ENCODE measurements at places on chromosomes 2 and 18.

DNA sequence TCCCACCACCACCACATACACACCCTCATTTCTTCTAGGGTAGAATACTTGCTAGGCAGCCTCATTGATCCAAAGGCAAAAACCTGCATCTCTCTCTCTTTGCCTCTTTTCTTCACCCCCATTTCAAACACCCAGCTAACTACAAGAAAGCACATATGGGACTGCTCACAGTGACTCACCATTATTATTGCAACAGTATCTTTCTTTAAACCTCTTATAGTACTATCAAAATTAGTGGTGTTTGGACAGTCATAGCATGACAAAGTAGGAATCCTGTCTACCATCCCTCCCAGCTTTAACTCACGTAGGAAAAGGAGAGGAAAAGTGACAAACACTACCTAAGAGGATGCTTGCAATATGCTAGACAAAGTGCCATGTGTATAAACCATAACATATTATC lies 422.5 kb upstream of the CRIM1 start:
- no peak for DNase-seq

GRCh38 chr2:197795277-197795676 lies 9.1 kb upstream of the PLCL1 start:
- no peak for DNase-seq

DNA sequence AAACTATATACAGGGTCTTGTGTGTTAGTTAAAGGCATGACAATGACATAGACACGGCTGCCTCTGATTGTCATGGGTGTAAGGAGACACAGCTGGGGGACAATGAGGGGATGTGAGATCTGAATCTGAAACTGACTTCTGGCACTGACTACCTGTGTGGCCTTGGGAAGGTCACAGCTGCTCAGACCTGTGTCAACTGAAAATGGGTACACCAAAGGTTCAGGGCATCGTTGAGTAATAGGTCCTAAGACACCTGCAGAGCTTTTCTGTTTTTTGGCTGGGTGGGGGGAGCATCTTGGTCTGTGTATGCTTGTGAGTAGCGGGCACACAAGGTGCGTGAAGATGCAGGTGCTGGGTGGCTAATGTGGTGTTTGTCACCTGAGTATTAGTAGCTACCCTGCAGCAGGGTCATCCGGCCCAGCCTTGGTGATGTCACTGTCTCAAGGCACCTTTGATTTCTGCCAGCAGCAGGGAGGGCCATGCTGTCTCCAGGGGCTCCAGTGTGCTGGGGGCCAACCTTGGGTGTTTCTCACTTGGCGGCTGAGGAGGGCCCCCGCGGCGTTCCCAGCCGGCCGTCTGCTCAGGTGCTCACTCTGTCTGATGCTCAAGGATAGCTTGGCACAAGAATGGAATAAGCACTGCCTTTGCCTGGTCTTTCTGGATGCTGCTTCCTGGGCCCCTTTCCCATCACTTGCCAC lies 53.1 kb upstream of the HS6ST1 start:
- no peak for DNase-seq

GRCh38 chr2:152504618-152505017 lies 169.6 kb downstream of the FMNL2 start:
- no peak for DNase-seq

DNA sequence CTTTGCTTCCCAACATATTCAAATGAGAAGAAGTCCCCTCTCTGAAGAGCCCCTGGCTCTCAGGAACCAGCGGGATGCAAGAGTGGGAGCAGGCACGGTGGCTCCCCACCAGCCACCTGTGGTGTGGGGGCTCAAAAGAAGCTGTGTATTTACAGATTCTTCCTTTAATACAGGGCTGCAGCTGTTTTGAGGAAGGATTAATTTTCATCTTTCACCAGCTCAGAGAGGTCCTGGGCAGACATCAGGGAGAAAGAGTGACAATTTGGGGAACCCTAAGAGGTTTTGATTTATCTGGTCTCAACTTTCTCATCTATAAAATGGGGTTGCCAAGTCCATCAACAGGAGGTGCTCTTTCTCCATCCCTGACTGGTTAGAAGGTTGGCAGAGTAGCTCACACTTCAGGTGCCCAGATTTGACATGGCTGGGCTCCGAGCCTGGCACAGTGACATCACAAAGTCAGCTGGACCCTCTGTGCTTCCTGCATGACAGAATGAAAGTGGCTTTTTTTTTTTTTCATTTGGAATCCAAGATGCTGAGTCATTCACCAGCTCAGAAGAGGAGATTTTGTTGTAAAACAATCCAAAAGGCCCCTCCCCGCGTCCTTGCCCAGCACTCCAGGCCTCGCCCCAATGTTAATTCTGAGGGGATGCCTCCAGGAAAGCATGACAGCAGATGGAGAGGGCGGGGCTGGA lies 15.5 kb upstream of the SIX2 start:
- DNase-seq: peak; percentile 50

- no peak for DNase-seq
Measured at GRCh38 chr18:48391868-48392267, 17.3 kb downstream of the ZBTB7C start.

- no peak for DNase-seq
Measured at GRCh38 chr18:59743566-59743965, 46.3 kb upstream of the CCBE1 start.

GRCh38 chr2:132586101-132586511 lies 83.9 kb downstream of the LYPD1 start:
- DNase-seq: no peak

DNA sequence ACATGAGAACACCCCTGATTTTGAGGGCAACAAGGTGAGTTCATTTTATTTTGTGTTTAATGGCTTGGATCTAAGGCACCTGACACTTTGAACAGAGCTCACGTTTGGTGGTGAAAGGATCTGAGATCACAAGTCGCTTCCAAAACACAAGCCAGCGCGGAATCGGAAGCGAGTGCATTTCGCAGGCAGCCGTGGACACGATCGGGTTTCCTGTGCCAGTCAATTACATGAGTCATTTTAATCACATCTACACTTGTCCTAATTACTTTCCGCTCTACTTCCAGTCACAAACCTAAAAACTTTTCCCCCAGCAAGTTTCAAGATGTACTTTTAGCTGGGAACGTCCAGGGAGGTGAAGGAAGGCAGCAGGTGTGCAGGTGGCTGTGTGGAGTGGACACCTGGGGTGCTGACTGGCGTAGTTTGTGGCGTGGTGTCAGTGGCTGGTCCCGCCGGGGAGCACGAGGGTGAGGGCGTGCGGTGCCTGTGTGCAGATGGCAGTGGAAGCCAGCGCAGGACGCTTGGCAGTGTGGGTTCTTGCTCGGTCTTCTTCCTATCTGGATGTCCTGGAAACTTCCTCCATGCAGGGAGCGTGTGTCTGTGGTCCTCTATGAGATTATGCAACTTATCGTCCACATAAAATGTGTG lies 75.6 kb downstream of the DCDC2C start:
- DNase-seq: no peak

GRCh38 chr2:84880645-84881521 lies at the start of gene TRABD2A:
Gene TRABD2A, minus strand, starts transcription at chr2:84881084. Its CDS starts 45 bp downstream, at chr2:84881039.
- no peak for DNase-seq

DNA sequence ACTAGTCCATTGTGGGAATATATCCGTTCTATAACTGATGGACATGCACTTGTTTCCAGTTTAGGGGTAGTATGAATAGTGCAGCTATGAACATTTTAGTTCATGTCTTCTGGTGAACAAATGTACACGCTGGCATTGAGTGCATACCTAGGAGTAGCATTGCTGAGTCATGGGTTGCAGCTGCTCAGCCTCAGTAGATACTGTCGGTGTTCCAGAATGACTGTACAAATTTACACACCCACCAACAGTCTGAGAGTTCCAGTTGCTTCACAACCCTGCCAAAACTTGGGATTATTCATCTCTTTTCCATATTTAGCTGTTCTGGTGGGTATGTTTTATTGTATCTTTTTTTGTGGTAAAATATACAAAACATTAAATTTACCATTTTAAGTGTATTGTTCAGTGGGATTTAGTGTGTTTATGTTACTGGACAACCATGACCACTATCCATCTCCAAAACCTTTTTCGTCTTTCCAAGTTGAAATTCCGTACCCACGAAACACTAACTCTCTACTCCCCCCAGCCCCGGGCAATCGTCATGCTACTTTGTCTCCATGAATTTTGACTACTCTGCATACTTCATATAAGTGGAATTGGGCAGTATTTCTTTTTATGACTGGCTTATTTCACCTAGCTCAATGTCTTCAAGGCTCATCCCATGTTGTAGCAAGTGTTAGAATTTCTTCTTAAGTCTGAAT lies 281.0 kb downstream of the PRKCE start:
- no peak for DNase-seq

GRCh38 chr18:2217356-2217755 lies 353.9 kb downstream of the METTL4 start:
- DNase-seq: no peak

DNA sequence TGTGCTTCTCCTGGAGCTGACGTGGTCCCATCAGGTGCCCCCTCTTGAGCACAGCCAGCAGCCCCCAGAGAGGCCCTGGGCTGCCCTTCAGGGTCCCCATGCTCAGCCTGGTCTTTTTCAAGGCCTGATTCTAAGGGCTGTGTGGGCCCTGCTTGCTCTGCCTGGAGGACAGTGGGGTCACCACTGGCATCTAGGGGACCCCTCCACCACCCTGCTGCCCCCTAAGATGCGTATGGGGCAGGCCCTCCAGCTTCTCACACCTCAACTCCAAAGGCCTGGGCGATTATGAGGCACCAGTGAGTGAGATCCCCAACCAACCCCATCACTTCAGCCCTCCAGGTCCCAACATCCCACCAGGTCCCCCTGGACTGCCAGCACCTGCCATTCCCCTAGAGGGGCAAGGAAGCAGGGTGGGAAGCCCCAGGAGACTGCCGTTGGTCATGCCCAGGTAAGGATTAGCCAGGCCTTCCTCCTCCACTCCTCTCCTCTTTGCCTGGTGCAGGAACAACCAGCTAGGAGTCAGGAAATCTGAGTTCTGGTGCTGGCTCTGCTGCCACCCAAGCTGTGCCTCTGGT lies 114.4 kb downstream of the SMAD7 start:
- no peak for DNase-seq

- DNase-seq: no peak
Measured at GRCh38 chr2:58700591-58700990, 459.5 kb upstream of the FANCL start.

- DNase-seq: no peak
Measured at GRCh38 chr2:112640467-112640799, 5.3 kb upstream of the SLC20A1 start.

GRCh38 chr2:229952256-229952835 lies 30.0 kb downstream of the FBXO36 start:
- DNase-seq: peak; percentile 71

DNA sequence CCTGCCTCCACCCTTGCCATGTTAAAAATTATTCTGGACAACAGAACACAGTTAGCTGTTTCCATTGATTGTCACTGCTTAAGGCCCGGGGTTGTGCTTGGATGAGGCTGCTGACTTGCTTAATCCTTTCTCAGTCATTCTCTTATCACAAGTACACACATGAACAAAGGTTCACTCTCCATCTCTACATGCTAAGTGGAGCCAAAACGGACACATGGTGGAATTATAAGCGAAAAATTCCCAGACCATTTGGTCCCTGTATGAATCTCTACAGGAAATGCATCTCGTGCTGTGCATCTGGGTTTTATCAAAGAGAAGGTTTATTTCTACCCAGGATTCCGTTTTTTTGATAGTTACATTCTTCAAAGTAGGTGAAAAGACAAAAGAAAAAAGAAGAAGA lies 177.5 kb upstream of the ETAA1 start:
- no peak for DNase-seq

DNA sequence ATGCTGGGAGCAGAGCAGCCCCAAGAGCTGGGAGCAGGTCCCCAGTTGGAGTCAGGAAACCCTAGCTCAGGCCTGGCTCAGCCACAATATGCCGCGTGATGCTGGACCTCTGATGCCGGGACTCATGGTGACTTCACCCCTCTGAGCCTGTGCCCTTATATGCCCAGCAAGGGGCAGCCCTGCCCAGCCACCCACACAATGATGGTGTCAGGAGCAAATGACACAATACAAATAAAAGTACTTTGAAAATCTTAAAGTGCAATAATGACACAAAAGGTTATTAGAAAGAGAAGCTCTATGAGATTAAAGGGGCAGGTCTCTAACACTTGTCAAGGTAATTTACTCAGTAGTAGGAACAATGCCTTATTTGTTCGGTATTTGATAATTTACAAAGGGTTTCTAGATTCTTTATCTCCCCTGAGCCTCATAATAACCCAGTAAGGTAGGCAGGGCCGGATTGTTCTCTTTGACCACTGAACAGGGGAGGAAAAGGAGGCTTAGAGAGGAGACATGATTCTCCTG lies 18.3 kb upstream of the KIF3C start:
- no peak for DNase-seq

- DNase-seq: no peak
Measured at GRCh38 chr2:178345951-178346350, 105.0 kb downstream of the PRKRA start.

- no peak for DNase-seq
Measured at GRCh38 chr2:159091976-159092375, 123.5 kb downstream of the TANC1 start.

- no peak for DNase-seq
Measured at GRCh38 chr2:149766339-149766738, 178.8 kb upstream of the MMADHC start.

DNA sequence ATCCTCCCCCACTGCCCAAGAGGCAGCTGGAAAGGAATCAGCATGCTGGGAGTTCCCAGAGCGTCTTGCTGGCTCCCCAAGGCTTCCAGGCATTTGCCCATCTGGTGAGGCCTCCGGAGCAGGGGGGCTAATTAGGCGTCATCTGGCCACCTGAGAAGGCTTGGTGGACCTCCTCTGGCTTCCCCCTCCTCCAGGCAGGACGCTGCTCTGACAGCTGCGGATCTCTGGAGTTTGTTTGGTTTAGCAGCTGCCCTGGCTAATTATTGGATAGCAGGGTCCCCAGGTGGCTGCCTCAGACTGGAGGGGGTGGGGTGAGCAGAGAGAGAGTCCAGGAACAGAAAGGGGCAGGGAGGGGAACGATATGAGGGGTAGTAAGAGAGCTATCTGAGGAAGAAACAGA lies 425.2 kb upstream of the MEX3C start:
- no peak for DNase-seq

GRCh38 chr2:126973745-126974144 lies 75.1 kb downstream of the TEX51 start:
- no peak for DNase-seq

DNA sequence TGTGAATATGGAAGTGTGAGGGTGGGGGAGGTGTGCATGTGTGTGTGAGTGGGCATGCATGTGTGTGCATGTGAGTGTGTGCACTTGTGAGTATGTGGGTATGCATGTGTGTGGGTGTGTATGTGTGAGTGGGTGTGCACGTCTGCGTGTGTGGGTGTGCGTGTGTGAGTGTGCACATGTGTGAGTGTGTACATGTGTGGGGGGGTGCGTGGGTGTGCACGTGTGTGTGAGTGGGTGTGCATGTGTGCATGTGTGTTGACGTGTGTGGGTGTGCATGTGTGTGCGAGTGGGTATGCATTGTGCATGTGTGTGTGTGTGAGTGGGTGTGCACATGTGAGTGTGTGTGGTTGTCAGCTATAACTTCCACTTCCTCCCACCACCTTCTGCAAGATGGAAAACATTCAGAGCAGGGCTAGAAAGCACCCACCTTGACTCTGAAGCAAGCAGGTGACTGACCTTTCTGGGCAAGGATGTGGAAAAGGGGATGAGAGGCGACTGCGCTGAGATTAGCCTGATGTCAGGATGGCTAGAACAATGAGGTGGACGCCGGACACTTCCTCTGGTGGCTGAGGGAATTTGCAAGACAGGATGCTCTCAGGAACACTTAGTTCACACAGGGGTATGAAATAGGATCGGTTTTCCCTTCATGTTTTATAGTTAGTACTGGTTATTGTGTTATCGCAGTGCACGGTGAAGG lies 103.6 kb downstream of the ACKR3 start:
- no peak for DNase-seq

- DNase-seq: no peak
Measured at GRCh38 chr2:110735366-110735765, 3.0 kb downstream of the ACOXL start.

All from NT2/D1 (cell line).